ENCODE measurements at places on chromosomes 3 and 15.

DNA sequence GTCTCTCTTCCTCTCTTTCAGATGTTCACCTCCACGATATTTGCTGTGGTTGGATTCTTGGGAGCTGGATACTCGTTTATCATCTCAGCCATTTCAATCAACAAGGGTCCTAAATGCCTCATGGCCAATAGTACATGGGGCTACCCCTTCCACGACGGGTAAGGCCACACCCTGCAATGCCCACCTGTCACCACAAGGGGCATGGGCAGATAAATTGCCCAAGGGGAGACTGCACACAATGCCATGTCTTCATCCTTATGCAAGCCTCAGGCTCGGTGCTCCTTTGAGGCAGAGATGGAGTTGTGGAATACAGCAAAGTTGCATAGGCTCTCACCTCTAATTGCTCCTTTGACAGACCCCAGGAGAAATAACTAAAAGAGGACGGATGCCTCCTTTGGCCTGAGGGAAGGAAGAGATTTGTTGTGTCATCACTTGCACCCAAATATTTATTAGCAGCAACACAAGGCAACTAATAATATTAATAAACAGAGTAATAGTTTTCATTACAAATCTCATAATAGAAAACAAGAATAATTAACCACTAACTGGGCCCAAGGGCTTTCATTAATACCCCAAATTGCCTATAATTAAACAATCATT is 13.2 kb downstream of the TM4SF4 start:
- DNase-seq, result no peak

- no peak for DNase-seq
Measured at GRCh38 chr15:71250936-71251583, 135.8 kb downstream of the THSD4 start.

GRCh38 chr15:90659481-90659880 is 57.7 kb upstream of the BLM start:
- no peak for DNase-seq

- DNase-seq, result no peak
Measured at GRCh38 chr3:107574650-107575049, 51.9 kb downstream of the BBX start.

- DNase-seq, result no peak
Measured at GRCh38 chr3:100941451-100941850, 51.8 kb downstream of the ABI3BP start.

- DNase-seq, result no peak
Measured at GRCh38 chr3:138314751-138315150, 14.9 kb downstream of the NME9 start.

DNA sequence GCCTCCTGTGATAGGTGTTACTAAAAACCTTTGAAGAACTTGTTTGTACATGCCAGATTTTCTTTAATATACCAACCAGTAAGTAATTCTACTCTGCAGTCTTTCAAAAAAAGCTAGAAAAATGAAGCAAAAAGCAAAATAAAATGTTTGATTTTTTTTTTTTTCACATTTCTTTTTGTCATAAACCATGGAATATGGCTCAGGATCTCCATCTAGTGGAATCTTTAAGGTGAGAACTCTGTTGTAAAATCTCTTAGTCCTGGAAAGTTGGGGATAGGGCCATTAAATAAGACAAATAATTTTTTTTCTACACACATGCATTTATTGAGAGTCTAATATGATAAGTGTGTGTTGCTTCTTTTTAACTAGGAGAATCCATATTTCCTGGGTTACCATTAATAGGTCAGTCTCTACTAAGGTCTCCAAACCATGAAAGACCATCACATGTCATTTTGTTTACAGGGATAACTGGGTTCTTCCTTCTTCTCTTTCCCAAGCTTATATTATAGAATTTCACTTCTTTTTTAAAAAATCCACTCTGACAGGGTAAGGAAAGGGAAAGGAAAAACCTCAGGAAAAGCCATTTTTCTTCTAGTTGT is 84.6 kb downstream of the SLC9A9 start:
- no peak for DNase-seq

DNA sequence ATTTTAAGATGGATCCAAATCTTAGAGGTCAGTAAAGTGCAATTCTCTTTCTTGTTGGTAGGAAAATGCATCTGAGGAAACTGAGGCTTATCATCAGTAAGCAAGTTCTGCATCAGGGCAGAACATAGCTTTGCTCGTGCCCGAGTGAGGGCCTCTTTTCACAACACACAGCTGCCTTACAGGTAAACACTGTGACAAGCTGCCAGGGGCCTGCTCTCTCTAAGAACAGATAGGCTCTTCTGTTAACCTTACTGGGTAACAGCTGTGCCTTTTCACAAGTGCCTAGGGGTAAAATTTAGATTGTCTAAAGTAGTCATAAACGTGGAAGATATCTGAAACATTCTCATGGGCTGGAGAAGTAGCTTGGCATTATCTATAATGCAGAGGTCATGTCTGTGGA is 118.1 kb downstream of the C3orf38 start:
- DNase-seq, result no peak

DNA sequence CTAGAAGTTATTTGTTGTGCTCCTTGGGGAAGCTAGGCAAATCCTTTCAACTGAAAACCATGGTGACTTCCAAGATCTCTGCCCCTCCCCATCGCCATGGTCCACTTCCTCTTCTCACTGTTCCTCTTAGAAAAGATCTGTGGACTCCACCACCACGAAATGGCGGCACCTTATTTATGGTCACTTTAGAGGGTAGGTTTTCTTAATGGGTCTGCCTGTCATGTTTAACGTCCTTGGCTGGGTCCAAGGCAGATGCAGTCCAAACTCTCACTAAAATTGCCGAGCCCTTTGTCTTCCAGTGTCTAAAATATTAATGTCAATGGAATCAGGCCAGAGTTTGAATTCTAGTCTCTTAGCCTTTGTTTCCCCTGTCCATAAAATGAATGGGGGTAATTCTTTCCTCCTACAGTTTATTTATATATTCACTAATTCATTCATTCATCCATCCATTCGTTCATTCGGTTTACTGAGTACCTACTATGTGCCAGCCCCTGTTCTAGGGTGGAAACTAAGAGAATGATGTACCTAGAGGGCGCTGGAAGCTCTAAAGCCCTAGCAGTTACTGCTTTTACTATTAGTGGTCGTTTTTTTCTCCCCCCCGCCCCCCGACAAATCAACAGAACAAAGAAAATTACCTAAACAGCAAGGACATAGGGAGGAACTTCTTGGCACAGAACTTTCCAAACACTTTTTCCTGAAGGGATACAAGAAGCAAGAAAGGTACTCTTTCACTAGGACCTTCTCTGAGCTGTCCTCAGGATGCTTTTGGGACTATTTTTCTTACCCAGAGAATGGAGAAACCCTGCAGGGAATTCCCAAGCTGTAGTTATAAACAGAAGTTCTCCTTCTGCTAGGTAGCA is 657 bp downstream of the PATL2 start:
- no peak for DNase-seq

DNA sequence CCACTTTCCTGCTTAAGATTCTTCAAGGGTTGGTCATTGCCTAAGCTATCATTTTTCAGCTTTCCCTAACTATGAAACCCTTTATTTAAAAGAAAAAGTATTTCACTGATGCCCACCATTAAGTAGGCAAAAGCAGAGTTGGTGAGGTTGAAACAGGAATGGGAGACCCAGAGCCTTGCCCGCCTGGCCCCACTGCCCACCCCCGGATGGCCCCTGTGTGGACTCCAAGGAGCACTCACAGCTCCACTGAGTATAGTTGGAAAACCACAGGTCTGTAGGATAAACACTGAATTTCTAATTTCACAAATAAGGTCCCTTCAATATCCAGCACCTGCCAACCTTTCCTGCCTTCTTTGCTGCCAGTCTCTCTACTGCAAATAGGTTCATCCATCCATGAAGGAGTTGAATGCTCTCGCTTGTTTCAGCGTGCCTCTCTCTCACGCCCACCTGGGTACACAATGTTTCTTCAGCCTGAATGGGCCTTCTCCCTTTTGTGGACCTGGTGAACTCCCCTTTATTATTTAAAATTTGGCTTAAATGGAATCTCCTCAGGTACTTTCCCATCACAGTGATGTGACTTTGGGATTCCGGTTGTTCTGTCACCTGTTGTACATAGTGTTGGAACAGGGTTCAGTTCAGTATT is 8.7 kb upstream of the ACAP2 start:
- DNase-seq, result no peak

GRCh38 chr3:13341229-13341905 is 78.8 kb downstream of the NUP210 start:
- DNase-seq, result no peak

DNA sequence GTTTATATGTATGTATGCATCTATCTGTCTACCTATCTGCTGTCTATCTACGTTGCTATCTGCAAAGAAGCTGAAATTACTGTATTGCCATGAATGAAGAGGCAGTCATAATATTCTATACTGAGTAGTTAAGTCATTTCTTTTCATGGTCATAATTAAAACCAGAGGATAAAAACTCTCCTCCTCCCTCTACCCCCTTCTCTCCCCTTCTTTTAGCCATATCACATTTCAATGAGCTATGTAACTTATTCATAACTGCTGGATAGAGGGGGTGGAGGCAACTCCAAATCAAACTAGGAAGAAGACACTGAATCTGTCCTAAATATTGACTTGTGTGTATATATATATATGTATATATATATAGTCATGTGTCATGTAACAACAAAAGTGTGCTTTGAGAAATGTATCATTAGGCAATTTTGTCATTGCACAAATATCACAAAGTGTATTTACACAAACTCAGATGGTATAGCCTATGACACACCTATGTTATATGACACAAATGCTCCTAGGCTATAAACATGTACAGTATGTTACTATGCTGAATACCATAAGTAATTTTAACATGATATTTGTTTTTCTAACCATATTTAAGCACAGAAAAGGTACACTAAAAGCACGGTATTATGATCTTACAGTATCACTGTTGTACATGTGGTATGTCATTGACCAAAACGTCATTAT is 229.7 kb upstream of the KCNMB2 start:
- DNase-seq, result no peak

All from islet precursor cell (in vitro differentiated cells).